ENCODE measurements at places on chromosomes 6 and 20.
A peak's percentile ranks its signal among the peaks of the same experiment; 100 is the strongest.

DNA sequence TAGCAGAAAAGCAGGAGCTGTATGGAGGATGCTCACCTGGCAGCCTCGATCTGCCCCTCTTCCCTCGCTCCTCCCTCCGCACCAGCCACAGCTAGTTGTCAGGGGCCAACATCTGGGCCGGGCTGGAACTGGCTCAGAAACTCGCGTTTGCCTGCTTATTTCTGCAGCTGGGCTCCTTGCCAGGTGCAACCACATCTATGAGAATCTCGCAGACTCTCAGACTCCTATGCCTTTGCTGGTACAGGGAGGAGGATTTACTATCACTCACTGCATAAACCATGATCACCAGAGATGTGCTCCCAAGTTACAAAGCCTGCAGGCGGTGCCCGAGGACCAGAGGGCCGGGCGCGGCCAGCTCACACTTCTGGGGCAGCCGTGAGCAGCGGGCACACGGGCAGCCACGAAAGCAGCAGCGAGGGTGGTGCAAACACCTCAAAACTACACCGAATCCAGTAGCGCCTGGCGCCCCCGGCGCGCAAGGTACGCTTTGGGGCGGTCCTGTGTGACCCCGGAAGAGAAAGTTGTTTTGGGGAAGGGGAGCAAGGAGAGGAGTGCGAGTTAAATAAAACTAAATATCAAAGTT lies 577 bp upstream of the LRRC1 start:
- peak; percentile 76 for DNase-seq

DNA sequence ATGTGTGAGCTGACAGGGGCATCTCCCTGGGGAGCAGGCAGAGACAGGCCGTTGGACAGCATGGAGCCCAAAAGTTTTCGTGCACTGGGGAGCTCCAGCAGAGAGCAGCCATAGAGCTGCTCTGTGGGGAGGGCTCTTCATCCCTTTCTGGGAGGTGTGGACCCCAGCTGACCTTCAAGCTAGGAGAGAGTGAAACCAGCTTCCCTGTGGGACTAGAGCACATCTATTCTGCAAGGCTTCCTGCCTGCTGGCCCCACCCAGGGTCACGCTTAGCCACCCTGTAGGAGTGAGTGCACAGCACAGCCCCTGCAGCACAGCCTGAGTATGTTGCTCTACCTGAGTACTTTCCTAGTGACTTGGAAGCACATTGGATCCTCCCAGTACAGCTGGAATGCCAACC lies 183.3 kb downstream of the BCKDHB start:
- no peak for DNase-seq

DNA sequence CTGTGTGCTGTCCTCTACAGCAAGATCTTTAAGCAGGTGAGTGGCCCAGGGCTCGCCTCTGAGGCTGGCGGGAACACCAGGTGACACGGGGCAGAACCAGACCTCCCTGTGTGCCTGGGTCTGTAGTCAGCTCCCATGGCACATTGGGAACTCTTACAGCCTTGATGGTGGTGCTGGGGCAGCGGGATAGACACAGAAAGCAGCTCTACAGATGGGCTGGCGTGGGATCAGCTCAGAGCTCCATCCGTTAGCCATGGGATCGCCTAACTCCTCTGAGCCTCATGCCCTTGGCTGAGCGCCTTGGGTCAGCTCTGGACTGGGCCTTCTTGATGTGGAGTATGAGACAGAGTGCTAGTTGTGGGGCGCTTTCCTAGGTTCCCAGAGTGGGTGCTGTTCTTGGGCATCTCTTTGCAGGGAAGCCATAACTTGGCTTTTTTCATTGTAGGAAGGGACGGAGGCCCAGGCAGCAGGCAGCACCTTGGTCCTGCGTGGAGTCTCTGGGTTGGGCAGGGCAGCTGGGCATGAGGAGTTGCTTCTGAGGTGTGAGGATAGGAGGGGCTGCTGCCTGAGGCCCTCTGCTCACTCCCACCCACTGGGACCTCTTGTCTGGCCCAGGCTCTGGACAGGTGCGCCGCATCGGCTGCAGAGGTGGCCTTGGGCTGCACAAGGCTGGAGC lies 51.3 kb downstream of the EFCAB8 start:
- no peak for DNase-seq

GRCh38 chr20:11544029-11544678 lies 373.5 kb upstream of the BTBD3 start:
- DNase-seq: no peak

- DNase-seq: no peak
Measured at GRCh38 chr6:5995658-5995948, 11.1 kb downstream of the NRN1 start.

GRCh38 chr20:32035426-32035779 lies 16.6 kb upstream of the HCK start:
- DNase-seq: no peak

- DNase-seq: no peak
Measured at GRCh38 chr6:104969785-104970581, 13.1 kb downstream of the LIN28B start.
